ENCODE measurements at places on chromosomes 5 and 9.

- DNase-seq, result no peak
Measured at GRCh38 chr5:152256580-152256979, 148.5 kb downstream of the NMUR2 start.

DNA sequence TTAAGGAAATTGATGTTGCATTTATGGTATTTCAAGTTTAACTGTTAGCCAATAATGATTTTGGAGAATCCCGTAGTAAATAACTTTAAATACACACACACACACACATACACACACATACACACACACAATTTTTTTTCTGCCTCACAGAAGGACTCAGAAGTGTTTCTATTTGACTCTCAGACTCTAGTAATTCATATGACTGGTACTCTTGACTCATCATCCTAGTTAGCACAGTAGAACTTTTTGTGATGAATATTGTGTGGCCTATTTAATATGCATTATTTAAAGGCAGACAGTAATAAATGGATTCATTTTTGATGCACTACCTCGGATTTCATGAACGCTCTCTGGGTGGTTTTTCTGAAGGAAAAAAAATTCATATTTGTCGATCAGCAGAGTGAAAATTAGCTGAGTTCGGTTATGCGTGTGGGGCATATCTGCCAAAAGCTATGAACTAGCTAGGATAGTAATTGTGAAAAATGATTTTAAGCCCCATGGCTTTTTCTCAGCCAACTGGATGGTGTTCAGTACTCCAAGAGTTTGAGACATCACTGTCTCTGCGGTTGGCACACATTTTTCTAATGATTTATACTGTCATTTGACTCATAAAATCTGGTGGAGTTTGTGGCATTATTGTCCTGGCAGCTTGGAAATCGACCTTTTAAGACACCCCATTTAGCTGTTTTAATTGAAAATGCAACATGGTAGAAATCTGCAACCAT, 102.2 kb downstream of the PCSK5 start:
- DNase-seq, result peak; percentile 18

DNA sequence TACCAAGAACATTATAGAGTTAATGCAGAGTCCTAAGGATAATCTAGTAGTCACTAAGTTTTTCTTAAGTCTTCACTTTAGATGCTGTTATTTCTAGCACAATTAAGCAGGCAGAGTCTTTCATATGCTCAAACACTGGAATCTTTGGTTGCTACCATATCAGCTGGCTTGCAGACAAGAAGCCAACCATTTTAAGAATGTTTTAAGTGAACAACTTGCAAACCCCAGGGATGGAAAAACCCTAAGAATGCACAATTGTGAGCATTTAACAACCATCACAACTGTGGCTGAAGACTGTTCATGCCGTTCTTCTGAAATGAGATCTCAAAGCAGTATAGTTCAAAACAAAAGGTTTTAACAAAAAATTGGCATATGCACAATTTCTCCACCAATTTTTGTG, 55.1 kb downstream of the CSNK1A1 start:
- DNase-seq, result no peak

DNA sequence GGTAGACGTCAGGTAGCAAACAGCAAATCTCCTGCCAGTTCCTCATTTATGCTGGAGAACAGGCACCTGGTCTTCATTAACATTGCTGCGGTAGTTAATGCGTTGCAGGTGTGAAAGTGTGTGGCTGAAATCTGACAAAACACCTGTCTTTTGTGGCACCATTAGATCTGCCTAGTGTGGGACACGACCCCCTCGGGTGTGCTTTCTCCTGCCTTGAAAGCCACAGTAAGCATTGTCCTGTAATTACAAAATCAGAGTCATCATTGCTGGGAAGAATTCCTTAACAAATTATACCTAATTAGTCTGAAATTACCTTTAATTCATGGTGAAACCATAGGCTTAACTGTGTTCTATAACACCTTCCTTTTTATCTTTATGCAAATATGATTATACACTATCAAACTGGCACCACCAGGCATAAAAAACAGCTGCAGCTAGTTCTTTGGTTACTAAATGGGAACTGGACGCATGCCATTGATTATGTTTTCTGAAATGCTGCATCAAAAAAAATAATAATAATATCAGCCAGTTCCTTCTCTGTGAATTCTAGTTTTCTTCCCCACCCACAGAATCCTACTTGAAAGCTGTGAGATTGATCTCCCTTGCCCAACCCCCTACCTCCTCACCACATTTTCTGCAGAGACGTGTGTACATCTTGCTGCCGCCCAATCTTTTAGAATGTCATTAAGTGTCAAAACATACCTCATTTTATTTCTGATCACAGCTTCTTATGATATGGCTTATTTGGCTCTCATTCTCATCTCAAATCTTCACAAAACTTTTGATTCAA, 374.0 kb downstream of the NFIB start:
- DNase-seq, result no peak
